ENCODE measurements at places on chromosomes 2 and 18.

GRCh38 chr2:127498386-127498785 lies 27.9 kb downstream of the IWS1 start:
- no peak for DNase-seq

- DNase-seq = no peak
These were observed 377.5 kb upstream of the CYRIA start for GRCh38 chr2:17043173-17043572.

DNA sequence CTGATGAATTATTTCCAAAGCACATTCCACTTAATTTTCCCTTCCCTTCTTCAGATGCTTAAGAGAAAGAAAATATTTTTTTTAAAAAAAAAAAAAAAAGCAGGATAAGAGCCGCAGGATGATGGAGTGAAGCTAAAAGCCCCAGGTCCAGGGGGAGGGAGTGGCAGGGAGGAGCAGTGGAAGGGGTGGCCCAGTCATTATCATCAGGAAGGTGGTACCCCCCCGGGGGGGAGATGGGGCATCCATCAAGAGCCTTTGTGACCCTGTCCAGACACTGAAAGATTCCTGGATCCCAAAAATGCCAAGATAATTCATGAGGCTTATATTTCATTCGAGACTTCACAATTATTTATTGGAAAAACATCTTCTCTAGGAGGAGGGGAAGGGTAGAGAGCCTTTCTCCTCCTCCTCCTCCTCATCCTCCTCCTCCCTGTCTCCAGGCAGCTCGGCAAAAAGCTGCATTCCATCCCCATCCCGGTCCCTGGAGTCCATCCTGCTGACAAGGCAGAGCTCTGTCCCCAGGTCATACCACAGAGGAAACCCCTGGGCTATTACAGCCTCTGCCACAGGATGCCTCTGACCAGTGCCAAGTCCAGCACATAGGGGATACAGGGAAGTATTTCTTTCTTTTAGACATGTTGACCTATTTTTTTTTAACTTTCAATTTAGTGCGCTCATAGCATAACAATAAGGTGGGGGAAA lies 125.3 kb downstream of the TWIST2 start:
- DNase-seq = no peak

DNA sequence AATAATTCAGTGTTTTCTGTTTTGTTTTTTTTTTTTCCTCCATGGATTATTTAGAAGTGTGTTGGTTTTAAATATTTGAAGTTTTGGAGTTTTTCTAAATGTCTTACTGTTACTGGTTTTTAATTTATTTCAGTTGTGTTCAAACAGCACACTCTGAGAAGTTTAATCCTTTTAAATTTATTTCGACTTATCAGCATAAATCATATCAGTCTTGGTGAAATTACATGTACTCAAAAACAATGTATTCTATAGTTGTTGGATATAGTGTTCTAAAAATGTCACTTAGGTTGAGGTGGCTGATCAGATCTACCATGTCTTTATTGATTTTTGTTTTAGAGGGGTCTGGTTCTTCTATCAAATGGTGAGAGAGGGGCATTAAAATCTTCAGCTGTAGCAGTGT lies 134.7 kb downstream of the NCOA1 start:
- DNase-seq = no peak

GRCh38 chr18:10463741-10464140 lies 9.3 kb downstream of the APCDD1 start:
- DNase-seq = no peak

DNA sequence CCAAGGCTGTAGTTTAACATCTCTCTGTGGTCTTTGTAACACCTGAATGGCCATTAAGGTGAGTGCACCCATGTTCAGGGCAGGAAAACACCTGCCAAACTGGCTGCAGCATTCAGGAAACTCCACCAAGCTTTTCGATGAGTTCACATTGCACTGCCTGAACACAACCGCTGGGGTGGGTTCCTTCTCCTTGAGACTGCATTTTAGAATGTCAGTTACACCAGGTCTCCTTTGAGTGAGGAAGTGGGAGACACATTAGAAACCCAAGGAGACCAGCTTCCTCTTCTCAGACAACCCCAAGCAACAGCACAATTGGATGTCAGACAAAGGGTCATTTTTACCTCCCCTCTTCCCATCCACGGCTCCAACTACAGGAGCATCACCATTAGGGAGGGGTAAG lies 35.2 kb downstream of the CYRIA start:
- DNase-seq = no peak

- no peak for DNase-seq
These were observed 1582.2 kb upstream of the NXPH2 start for GRCh38 chr2:140362361-140362760.

DNA sequence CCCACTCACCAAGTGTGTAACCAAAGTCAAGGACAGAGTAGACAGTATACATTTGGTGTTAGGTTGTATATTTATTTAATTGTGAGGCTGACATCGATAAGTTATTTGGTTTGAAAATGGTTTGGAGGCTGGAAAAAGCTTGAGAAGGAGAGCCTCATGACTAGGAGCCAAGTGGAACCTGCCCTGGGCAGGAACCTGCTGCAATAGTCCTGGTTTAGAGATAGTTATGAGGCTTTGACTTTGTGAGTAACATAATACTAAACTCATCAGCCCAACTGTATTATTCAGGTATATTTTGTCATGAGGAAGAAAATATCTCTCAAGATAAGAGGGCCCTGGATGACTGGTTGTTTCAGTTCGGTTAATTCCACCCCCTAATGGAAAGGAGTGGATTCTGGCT lies 234.3 kb upstream of the CYRIA start:
- DNase-seq = no peak

- no peak for DNase-seq
These were observed 41.1 kb downstream of the SP140 start for GRCh38 chr2:230266638-230267037.

DNA sequence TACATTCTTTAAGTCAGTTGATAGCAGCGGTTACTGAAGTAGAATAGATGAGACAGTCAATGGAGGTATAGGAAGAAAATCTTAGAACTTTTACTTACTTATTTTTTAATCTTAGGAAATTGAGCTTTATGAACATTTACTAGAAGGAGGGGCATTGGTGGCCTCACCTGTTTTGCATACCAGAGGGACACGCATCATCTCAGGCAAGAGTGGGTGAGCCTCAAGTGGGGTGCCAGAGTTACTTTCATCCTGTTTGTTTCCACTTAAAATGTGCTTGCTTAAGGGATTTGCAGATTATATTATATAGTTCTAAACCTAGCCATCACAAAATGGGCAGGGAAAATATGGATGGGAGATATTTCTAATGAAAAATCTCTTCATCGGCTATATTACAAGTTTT lies 61.6 kb downstream of the WDR7 start:
- DNase-seq = no peak

DNA sequence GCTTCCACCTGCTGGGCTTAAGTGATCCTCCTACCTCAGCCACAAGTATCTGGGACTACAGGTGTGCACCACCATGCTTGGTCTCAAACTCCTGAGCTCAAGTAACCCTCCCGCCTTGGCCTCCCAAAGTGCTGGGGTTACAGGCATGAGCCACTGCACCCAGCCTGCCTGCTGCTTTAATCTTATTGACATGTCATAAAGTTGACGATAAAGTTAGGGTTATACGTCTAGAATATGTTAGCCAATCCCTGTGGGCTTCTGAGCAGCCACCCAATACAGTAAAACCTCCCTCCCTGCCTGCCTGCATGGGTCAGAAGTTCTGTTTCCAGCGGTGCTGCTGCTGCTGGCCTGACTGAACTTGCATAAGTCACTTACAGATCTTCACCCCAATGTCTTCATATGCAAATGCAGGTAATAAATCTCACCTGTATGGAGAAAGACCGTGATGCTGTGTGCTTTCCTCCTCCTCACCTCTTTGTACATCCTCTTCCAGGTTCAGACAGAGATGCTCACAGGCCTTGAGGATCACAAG lies 30.1 kb downstream of the TGIF1 start:
- no peak for DNase-seq

GRCh38 chr18:79394534-79395307 lies 1.0 kb upstream of the NFATC1 start:
- DNase-seq = peak; percentile 56

GRCh38 chr2:16756831-16757644 lies 91.4 kb upstream of the CYRIA start:
- DNase-seq = peak; percentile 34

GRCh38 chr2:174335988-174336500 lies 1.3 kb downstream of the SP9 start:
- DNase-seq = no peak

GRCh38 chr18:24539866-24540617 lies 79.6 kb downstream of the HRH4 start:
- no peak for DNase-seq

- DNase-seq = no peak
These were observed 476.2 kb upstream of the RAB12 start for GRCh38 chr18:8133032-8133431.

DNA sequence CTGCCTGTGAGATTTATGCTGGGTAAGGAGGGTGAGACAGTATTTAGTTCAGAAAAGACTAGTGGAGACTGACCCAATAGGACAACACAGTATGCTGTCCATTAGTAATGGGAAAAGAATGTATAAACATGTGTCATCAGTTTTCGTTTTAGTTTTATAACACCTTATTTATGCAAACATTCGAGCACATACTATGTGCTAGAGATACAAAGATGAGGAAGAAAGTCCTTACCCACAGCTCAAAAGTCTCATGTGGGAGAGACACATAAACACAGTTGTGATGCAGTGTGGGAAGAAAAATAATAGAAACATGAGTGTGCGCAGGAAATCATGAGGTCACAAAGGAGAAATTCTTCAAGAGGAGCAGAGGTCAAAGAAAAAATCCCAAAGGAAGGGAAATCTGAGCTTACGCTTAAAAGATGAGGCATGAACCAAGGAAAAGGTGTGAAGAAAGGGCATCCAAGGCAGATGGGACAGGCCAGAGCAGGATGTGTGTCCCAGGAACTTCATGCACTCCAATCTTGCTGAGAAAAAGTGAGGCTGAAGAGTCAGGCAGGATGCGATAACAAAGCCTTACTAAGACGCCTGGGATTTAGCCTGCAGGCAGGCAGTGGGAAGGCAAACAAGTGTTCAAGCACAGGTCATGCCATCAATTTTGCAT lies 8.1 kb downstream of the METTL21A start:
- DNase-seq = no peak

DNA sequence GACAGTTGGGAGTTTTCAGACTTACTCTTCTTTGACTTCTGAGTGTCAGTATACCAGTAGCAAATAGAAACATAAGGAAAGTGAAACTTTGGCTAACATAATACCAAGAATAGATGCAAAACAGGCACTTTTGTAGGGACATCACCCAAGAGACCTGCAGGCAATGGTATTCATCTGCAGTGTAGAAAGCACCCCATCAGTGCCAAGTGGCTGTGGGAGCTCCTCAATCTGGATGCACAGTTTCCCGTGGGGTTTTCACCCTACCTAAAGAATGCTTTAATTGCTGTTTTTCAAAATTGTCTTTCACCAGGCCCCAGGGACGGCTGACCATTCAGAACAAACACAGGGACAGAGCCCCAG lies 96.6 kb upstream of the GPR45 start:
- DNase-seq = no peak

- no peak for DNase-seq
These were observed 107.9 kb downstream of the PRKCE start for GRCh38 chr2:45759310-45759851.

GRCh38 chr2:223055836-223056235 lies 3.8 kb downstream of the KCNE4 start:
- no peak for DNase-seq

- DNase-seq = no peak
These were observed 6.5 kb upstream of the MAL start for GRCh38 chr2:95018861-95019550.

DNA sequence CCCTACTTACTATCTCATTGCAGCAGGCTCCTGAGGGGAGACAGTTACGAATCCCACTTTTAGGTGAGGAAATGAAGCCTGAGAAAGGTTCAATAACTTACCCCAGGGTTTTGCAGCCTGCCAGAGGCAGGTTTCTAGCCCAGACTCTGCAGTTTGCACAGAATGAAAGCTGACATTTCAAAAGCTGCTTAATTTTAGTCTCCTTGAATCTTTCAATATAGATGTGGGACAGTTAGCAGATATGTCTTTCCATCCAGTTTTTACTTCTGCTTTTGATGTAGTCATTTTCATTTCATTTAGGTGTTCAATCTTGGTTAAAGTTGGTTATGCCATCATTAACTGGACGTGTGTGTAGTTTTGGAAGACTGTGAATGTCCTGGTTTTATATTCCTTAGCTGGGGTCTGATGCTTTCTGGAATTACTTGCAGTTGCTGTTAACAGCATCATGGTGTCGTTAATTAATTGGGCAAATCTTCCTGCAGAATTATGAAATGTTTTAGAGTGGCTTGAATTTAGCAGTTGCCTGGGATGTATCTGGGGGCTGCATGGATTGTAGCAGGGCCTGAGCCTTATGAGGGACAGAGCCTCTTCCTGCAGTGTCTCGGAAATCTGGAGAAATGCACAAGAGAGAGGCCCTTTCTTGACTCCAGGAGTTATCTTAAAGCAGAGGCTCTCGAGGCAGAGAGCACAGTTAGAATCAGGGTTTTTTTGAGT lies 100.8 kb downstream of the ZNF532 start:
- no peak for DNase-seq

DNA sequence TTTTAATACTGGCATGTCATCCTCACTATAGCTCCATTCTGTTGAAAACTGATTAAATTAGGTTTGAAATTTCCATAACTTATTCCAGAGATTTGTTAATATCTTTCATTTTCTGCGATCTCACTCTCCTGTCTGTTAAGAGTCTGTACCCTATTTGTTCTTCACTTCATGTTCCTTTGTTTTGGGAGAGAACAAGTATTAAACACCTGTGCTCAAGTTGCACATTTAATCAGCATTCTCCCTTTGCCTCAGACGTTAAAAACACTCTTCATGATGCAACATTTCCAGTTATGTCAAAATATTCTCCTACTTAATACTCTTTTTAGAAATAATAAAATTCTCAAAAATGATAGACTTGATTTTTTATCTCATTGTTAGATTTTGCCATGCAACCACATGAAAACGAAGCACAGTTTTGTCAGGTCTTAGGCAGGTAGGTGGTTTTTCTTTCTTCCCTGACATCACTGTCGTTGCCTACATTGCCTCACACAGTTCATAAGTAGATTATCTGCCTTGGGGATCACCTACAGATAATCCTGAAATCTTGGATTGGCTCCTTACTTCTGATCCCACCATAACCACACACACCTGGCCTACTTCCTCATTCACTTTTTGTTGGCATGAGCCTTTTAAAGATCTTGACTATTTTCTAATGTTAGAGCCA lies 109.9 kb downstream of the GAREM1 start:
- no peak for DNase-seq

GRCh38 chr18:36903215-36903928 lies 74.4 kb downstream of the KIAA1328 start:
- no peak for DNase-seq

DNA sequence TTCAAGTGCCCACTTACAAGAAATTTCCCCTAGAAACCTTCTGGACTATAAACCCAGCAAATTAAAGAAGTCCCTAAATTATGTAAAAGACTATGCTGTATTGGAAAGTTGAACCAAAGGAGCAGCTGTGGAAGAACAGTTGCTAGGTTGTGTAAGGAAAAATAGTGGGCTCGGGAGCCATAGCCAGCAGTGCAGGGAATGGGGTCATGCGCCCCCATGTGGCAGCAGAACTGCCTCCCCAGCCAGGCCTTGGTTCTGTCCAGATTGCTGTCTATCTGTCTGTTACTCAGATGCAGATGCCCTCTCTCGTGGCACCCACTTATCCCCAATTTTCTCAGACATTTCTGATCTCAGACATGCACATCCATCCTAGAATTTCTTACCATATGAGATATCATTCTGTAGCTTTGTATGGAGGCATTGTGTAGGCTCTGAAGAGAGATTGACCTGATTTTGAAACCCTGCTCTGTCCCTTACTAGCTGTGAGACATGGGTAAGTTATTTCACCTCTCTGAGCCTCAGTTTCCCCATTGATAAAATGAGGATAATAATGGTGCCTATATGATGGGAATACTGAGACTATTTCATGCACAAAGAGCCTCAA lies 258.3 kb downstream of the SS18 start:
- no peak for DNase-seq
